ENCODE measurements at places on chromosomes 7 and 10.
A peak's percentile ranks its signal among the peaks of the same experiment; 100 is the strongest.

- DNase-seq, result peak; percentile 60
Measured at GRCh38 chr7:43260980-43261878, 148.8 kb downstream of the HECW1 start.

- peak; percentile 74 for DNase-seq
Measured at GRCh38 chr10:95308389-95309302, 17.8 kb upstream of the PDLIM1 start.

DNA sequence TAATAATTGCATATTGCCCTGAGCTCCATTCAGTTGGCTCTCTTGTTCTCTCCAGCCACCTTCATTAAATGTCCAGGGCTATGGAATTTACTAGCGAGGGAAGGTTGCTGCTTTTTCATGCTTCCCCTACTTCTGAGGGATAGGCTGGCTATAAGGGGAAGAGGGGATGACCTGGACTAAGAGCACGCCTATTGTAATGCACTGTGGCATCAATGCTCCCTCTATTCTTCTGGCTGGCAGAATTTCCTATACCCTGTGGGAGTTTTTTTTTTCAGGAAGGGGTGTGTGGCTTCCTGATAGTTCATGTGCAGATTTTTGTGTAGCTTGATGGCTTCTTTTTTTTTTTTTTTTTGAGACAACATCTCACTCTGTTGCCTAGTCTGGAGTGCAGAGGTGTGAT lies 155.8 kb downstream of the SND1 start:
- DNase-seq, result no peak

DNA sequence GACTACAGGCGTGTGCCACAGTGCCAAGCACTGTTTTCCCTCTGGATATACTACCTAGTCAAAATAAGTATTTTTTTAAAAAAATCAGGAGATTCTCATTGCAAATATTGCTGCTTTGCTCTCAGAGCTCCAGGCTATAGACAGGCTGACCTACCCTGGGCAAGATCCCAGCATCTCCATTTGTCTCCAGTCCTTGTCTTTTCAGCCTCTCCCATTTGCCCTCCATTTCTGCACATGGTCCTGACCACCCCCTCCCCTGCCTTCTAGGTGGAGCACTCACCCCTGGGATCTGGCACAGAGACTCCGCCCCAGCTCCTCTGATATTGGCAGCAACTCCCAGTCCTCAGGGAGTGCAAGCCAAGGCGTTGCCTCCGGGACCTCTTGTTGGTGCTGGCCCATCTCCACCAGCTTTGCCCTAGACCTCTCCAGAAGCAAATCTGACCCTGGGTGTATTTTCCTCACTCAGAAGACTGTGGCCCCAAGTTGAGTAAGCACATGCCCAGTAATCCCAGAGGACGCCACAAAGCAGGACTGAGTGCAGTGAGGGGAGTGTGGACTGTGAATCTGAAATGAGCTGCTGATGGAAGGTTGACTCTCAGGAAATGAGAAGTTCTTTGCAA lies 120.6 kb downstream of the MTPAP start:
- DNase-seq, result no peak

- DNase-seq, result no peak
Measured at GRCh38 chr7:88398459-88398858, 91.8 kb upstream of the STEAP4 start.

GRCh38 chr10:131271195-131271880 lies 40.2 kb downstream of the TCERG1L start:
- DNase-seq, result no peak

- DNase-seq, result no peak
Measured at GRCh38 chr7:88151119-88151790, 68.6 kb downstream of the SRI start.

GRCh38 chr10:128125416-128125943 lies 743 bp downstream of the MKI67 start:
- no peak for DNase-seq

Data from HTR-8/SVneo (cell line).